ENCODE measurements at places on chromosomes 4 and X.
A peak's percentile ranks its signal among the peaks of the same experiment; 100 is the strongest.

DNA sequence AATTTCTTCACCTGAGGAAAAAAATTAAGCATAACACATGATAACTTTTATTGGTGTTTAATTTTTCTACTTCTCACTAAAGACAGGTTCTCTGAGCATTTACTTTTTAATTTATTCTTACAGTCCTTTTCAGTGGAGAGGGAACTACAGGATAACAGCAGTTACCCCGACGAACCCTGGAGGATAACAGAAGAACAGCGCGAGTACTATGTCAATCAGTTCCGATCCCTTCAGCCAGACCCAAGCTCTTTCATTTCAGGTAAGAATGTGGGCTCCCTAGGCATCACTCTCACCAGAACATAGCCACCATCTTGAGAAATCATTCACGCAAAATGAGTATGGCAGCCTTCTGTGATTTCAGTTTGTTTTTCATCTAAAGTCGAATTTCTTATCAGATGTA lies 100.8 kb downstream of the REPS2 start:
- no peak for DNase-seq

- DNase-seq, result no peak
Measured at GRCh38 chrX:23515028-23515427, 152.3 kb upstream of the PRDX4 start.

DNA sequence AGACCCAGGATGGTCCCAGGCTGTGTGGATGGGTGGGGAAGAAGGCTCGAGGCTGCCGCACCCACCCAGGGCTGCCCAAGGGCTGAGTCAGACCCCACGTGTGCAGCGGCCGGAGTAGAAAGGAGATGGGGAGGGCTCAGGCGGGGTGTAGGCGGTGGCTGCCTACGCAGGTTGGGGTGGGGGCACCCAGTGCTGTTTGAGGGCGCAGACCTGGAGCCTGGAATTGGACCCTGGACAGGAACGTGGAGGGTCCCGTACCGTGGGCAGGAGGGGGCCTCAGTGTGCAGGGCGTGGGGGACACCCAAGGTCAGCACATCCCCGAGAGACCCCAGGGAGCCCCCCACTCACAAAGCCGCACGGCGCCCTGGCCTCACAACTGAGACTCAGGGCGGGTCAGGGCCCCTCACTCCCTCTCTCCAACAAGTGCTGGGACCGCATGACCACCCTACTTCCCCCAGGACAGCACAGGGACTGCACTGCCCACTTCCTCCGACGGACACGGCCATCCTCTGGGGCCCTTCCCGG lies 79.9 kb downstream of the FAM53A start:
- no peak for DNase-seq

GRCh38 chrX:31271615-31272471 lies 200.0 kb upstream of the FTHL17 start:
- DNase-seq, result peak; percentile 36

GRCh38 chr4:1014291-1015167 lies 3.1 kb downstream of the FGFRL1 start:
- DNase-seq, result no peak

GRCh38 chr4:21848021-21848420 lies 100.6 kb downstream of the KCNIP4 start:
- no peak for DNase-seq

GRCh38 chr4:169362607-169363006 lies 91.9 kb upstream of the SH3RF1 start:
- no peak for DNase-seq

DNA sequence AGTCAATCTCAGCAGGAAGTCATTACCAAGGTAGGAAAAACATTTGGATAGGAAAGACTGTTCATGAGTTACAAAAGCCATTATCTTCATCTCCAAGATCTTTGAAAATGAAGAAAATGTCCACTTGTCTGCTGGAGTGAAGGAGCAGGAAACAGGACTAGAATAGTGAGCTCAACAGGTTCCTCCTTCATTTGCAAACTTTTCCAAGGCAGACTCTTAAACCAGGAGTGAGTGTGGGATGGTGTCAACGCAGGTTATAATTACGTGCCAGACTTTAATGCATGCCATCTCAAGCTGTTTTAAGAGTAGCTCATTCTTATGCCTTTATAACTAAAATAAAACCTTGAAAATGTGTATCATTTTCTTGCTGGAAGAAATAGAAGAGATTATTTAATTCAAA lies 3.4 kb upstream of the REELD1 start:
- DNase-seq, result no peak

DNA sequence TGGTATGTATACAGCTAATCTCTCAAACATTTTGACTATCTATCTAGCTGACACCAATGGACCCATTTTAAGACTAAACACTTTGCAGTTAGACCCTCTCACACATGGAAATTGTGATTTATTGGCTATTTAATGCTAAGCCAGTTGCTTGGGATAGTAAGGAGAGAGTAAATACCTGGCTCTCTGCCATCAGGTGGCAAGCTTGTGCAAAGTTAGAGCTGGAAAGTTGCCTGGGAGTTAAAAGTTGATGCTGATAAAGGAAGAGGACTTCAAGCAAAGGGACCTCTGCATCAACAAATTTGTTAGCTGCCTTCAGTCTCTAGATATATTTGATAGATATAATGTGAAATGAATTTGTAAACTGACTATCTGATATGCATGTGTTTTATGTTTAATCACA lies 61.1 kb downstream of the PACRGL start:
- DNase-seq, result no peak

- DNase-seq, result no peak
Measured at GRCh38 chrX:35150052-35150451, 207.5 kb downstream of the FAM47B start.

GRCh38 chr4:154616731-154617130 lies 4.3 kb upstream of the FGG start:
- no peak for DNase-seq

DNA sequence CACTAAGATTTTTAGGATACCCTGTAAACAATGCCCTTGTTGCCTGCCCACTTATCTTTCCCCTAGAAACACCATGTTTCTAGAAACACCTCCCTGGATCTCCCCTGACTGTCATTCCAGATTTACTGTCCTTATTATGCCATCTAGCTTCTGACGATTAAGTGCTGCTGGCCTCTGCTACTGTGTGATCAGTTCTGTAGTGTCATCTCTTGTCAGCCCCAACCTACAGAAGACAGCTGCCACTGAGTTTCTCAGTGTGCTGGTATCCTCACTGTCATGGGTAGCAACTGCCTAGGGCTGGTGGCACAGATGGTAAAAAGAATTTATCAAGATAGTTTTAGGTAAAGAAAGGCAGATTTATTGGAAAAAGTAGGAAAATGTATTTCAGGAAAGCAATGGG lies 68.7 kb upstream of the WWC2 start:
- no peak for DNase-seq

DNA sequence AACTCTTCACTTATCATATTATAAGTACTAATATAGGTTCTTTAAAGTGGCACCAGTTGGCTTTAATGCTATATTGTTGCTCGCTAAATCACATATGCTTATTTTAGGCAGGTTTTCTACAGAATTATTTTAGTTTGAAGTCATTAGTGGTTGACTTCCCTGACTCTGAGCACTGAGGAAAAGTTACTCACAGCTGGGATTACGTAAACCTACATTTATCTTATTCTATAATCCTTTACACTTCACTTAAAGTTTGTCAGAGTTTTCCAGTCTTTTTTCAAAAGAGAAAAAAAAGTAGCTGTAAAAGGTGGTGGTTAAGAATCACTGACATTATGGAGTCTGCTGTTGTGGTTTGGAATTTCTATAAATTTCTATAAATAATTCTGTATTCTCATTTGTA lies 5.8 kb downstream of the UGT2B4 start:
- DNase-seq, result no peak

GRCh38 chr4:73055241-73055897 lies 14.1 kb downstream of the COX18 start:
- peak; percentile 13 for DNase-seq

- no peak for DNase-seq
Measured at GRCh38 chr4:174650711-174651355, 128.5 kb upstream of the HPGD start.

DNA sequence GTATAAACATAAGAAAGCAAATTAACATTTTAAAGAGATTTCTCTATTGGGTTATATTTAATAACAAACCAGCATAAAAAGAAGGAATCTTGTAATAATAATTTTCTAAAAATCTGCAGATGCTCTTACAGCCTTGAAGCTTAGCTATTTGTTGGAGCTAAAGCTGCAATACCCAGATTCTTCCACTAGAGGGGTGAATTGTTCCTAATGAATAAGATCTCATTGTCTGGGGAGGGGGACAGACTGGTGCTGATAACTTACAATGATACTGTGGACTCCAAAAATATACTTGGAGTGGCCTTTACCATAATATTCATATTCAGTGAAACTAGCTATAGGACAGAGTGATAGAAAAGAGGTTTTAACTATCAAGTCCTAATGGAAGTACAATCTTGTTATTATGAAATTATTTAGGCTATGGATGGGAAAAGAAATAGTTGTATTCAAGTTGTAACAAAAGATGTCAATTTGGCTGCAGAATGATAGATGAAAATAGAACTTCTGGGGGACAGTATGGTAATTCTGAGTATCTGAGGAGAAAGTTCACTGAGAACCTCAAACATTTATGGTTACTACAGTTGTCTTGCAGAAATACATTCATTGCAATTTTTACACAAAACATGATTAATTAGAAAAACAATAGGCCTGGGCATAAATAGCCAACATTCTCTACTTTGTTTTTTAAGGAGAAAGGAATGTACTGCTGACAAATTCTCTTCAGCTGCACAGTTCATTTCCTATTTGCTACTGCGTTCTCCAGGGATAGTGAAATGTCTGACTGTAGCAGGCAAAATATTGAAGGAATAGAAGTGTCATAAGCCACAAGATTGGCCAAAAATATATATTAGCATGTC lies 443.3 kb downstream of the GBA3 start:
- DNase-seq, result peak; percentile 41

GRCh38 chrX:9087271-9088040 lies 53.5 kb upstream of the FAM9B start:
- DNase-seq, result no peak

DNA sequence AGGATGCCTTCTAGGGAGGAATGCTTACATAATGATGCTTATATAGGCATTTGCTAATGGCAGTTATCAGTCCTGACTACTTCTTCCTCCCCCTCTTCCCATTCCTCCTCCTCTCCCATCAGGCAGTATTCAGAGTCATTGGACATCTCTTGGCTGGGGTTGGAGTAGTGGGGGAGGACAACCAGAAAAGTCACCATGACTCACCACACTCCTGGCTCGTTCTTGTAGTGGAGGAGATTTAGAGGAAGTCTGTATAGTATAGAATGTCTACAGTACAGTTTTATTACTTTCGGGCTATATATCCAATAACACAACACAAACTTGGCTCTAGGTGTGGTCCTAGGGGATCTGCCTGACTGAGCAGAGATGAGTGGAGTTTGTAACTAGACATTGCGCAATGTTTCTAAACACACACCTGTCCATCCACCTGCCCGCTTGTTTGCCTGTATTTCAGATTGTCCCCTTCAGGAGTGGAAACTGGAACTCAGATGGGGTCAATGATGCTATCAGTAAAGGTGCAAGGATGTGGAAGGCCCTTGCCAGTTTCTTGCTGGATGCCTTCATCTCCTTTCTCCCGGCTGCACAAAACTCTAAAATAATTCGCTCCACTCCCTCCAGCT lies 27.9 kb upstream of the KIAA1210 start:
- DNase-seq, result peak; percentile 40

DNA sequence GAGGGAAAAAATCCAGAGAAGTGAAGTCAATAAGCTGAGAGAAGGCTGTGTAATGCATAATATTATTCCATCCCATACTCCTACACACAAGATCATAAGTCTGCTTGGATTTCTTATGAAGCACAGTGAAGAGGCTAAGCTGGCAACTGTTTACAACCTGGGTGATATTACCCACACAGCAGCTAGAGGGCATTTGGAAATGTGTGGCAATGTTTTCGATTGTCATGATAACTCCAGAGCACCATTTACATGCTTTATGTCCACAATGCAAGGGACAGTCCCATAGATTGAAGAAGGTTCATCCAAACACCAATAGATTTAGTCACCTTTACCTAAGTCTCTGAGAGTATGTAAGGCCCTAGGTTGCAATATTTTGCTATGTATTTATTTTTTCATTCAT lies 412.2 kb downstream of the PPP3CA start:
- peak; percentile 2 for DNase-seq

DNA sequence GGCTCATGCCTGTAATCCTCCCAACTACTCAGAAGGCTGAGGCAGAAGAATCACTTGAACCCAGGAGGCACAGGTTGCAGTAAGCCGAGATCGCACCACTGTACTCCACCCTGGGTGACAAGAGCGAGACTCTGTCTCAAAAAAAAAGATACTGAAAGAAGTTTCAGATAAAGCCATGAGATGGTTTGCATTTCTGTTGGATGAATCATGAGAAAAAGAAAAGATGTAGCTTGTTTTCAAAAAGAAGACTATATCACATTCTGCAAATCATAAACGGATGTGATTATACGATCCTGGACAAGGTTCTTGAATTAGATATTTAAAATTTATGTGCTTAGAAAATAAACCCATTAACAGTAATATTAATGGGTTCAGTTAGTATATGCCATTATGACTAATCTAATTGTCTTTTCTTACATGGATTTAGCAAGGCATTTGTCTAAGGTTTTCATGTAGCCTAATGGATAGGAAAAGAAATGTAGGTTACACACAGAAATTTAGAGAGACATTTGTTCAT lies 345.9 kb downstream of the SLC7A11 start:
- DNase-seq, result peak; percentile 23

- no peak for DNase-seq
Measured at GRCh38 chrX:129116676-129117470, 406.4 kb downstream of the SMARCA1 start.

DNA sequence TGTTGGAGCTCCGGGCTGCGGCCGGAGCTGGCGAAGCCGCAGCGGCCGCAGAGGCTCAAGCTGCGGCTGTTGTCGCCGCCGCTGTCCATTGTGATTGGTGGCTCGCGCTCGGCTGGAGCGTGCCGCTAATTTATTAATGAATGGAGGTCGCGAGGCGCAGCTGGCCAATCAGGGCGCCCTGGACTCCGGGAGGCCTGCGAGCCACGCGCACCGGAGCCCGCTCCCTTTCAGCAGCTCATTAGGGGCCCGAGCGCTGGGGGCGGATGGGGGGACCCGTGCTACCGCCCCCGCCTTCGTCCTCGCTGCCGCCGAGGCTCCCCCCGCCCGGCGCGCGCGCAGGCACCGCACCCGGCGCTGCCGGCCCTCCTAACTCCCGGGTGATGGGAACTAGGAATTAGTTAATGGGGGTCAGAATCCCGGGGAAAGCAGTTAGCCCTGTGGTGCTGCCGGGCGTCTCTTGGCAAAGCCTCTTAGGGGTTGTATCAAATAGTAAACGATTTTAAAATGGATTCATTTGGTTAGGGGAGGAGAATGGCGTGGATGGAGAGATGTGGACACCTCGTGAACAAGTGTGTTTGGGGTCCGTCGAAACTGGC lies 589 bp upstream of the NEUROG2 start:
- DNase-seq, result no peak
